ENCODE measurements at places on chromosomes 16 and 17.

GRCh38 chr16:87042551-87043230 lies 274.5 kb downstream of the C16orf95 start:
- no peak for DNase-seq

DNA sequence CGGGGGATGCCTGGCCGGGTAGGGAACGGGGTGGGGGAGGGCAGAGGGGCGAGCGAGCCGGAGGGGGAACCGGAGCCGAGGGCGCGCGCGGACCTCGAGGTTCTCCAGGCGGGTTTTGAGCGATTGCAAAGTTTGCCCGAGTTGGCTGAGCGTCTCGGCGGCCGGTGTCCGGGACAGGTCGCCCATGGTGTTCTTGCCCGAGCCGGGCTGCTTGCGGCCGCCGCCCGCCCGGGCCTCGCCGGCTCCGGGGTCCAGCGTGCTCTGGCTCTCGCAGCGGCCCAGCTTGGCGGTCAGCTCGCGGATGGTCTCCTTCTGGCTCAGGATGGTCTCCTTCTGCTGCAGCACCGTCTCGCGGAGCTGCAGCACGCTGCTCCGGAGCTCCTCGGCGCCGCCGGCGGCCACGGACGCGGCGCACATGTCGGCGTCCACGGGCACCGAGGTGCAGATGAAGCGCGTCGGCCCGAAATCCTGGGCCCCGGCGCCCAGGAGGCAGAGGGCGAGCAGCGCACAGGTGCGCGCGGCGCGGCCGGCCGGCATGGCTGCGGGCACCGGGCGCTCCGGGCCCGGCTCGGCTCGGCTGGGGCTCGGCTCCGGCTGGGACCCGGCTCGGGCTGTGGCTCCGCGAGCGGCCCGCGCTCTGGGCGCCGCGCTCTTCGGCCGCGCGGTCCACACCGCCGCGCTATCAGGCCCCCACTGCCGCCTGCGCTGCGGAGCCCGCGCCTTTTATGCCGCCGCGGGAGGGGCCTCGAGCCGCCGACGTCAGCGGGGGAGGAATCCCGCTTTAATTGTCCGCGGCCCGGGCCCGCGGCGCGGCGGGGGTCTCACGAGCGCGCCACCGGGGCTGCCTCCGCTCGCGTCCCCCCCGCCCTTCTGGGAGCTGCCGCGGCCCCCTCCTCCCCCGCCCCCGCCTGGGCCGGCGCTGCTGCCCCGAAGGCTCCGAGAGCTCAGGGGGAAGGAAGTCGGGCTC lies at the start of gene NPTX1:
Gene NPTX1 (minus strand): TSS at position 698 of the 967 bp plus-strand sequence. CDS start 161 bp downstream, at position 537.
- DNase-seq = no peak

- no peak for DNase-seq
These were observed 9.2 kb downstream of the GLYR1 start for GRCh38 chr16:4837733-4838501.

- no peak for DNase-seq
These were observed 9.1 kb upstream of the PLCG2 start for GRCh38 chr16:81770008-81770407.

GRCh38 chr17:55420776-55421178 lies 858 bp downstream of the MMD start:
- DNase-seq = no peak

DNA sequence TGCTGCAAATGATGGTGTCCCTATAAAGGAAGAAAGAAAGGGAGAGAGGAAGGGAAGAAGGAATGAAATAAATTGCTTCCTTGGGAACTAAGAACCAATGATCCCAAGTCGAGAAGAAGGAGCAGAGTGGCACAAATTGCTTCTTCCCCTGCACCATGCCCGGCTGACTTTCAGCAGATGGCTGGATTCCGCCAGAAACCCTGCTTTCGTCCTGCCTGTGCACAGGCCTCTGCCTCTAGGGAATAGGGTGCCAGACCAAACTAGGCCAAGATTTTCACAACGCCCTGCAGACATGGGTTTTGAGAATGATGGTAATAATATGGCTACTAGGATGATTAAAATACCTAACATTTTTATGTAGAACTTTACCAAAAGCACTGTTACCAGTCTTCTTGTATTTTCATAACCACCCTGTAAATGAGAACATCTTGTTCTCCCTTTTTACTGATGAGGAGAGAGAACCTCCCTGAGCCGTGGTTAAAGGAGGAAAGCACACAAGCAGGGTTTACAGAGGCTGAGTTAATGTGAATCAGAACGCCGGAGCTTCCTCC lies 122.1 kb upstream of the HSBP1 start:
- no peak for DNase-seq

GRCh38 chr16:88678224-88678979 lies 7.9 kb downstream of the SNAI3 start:
- no peak for DNase-seq

DNA sequence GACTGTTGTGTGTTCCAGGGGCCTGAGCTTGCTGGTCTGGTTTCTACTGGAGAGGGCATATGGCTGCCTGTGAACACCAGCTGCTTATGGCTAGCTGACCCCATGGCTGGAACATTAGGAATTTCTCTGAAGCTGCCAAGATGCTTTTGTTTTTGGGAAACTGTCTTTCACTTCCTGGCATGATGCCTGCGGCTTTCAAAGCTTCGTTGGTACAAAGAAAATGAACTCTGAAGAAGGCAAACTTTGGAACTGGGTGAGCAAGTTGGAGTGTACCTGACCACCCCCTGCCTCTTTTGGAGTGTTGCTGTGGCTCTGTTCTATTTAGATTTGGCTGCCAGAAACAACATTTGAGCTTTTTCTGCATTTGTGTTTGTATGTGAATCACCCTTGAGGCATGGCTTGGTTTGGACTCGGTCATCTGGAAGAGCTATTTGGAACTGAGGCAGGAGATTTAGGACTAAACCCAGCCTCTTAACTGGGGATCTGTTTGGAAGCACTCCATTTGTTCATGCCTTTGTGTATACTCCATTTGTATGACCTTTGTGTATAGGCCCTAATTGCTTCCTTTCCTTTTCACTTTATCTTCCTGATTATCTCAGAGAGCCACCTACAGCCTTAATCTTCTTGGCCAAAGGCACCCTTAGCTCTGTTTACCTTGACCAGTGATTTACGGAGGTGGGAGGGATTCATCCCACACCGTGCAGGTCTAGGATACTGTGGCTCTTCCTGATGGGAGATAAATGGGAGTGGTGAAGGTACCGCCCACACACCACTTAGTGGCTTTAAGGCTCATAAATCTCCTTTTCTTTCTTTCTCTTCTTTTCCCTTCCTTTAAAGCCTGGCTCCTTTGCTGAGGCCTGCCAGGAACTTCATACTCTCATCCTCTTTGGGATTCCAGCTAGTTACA lies 7.3 kb upstream of the CPHXL start:
- DNase-seq = peak; percentile 21

DNA sequence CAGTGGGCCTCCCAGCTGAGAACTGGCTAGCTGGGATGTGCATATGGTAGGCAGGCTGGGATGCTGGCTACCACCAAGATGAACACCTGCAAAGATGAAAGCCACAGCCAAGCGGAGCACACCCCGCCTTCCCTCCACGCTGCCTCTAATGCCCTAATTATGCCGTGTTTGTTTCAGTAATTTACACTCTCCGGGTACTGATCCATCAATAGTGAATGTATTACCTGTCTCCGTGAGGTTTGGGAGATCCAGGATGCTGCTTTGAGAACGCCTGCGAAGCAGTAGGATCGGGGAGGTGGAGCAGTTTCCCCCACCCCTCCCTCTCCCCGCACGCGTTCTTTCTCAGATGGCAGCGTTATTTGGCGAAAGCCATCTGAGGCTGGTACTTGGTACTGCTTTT lies 28.9 kb upstream of the GSE1 start:
- no peak for DNase-seq

DNA sequence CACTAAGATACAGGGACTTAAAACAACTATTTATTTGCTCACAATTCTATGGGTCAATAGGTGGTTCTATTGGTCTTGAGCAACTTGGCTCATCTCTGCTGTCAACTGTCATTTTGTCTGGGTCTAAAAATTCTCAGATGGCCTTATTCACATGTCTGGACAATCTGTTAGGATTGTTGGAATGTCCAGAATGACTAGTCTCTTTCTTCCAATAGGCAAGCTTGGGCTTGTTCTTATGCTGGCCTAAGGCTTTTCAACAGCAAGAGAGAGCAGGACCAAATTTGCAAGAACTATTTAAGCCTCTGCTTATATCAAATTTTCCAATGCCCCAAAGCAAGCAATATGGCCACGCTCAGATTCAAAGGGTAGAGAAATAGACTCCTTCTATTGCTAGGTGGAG lies 240.9 kb downstream of the KIF2B start:
- no peak for DNase-seq

GRCh38 chr17:7652388-7653356 lies 1.9 kb downstream of the ATP1B2 start:
- no peak for DNase-seq

DNA sequence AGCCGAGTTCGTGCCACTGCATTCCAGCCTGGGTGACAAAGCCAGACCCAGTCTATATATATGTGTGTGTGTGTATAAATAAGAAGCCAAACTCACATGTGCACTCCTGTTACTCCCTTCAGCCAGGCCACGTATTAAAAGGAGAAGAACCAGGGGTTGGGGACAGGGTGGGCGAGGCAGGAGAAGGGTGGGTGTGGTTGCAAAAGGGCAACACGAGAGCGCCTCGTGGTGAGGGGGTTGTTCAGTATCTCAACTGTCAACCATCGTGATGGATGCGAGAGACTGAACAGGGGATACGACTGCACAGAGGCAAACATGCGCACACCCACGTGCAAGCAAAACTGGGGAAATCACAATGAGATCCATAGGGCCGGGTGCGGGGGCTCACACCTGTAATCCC lies 54.9 kb downstream of the ABCC6 start:
- DNase-seq = no peak

- no peak for DNase-seq
These were observed 316.6 kb downstream of the FOXL1 start for GRCh38 chr16:86894925-86895324.

DNA sequence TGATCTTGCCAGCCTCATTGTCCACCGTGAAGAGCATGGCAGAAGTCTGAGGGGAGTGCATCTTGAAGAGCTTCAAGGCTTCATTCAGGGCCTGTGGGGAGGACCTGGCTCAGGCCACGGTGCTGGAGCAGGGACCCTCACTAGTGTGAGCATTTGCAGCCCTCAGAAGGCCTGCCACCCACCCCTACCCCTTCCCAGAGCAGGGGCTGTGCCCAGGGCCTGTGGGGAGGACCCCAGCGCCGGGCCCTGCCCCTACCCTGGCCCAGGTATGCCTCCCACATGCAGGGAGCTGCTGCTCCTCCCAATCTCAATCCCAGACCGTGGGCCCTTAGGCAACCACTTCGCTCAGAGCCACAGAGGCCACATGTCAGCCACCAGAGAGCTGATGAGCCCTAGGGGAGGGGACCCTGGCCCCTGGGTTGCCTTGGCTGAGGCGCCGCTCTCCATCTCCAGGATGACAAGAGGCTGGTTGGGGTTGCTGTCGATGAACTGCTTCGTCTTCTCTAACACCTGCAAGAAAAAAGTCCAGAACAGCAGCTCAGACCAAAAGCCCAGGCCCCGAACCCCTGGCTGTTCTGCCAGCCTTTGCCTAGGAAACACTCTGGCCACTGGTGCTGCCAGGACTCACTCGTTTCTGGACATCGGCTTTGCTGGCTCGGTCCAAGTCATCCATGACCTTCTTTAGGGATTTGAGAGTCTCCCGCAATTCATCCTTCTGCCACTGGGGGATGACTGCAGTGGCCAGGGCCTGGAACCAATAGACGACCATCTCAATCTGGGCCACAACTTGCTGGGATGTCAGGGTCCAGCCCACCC lies 1.8 kb upstream of the EXOSC6 start:
- no peak for DNase-seq

- DNase-seq = no peak
These were observed 198.8 kb upstream of the CDH5 start for GRCh38 chr16:66167564-66168291.
